HS-5 (cell line): ENCODE measurements at places on chromosomes 1 and 21.

- DNase-seq: no peak
These were observed 137.7 kb upstream of the ADGRL2 start for GRCh38 chr1:81662913-81663526.

- no peak for DNase-seq
These were observed 73.4 kb downstream of the PIK3CD start for GRCh38 chr1:9724706-9725476.

GRCh38 chr1:4071653-4072052, 171.6 kb upstream of the C1orf174 start:
- DNase-seq: no peak

DNA sequence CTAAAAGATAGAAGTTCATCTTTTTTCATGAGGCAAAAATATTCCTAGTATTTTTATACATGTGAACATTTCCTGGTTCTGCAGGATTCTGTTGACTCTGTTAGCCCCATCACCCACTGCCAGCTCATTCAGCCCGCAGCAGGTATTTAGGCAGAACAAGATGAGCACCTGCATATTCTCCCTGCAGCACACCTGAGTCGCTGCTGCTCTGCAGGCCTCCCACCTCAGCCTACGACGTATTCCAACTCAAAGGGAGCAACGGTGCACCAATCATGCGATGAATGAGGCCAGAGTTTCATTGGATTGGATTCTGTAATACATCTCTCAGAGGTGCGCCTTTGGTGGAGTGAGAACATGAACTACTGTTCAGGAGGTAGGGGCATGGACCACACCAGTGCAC, 87.6 kb downstream of the CNIH3 start:
- no peak for DNase-seq

GRCh38 chr21:37172646-37173045, 94.5 kb downstream of the VPS26C start:
- no peak for DNase-seq
